NCI-H1105 treated with DMSO at 0.1 percent for 48 hours (cell line): ENCODE measurements at places on chromosomes 7 and 10.
A peak's percentile ranks its signal among the peaks of the same experiment; 100 is the strongest.

DNA sequence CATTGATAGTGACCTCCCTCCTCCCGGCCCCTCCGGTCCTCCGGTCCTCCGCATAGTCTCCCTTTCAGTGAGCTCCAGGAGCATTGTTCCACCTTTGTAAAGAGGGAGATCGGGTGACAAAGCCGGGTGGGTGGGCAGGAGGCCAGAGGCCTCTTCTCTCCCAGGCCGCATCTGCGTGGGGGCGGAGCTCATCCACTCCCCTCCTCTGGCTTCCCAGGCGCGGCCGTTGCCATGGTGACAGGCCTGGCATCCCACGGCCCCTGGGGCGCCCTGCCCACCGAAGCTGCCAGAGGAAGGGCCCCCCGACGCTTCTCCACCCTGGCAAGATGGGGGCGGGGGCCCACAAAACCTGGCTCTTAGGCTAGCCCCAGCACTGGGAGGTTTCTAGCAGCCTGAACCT is 4.4 kb upstream of the FZD9 start:
- peak; percentile 90 for DNase-seq

DNA sequence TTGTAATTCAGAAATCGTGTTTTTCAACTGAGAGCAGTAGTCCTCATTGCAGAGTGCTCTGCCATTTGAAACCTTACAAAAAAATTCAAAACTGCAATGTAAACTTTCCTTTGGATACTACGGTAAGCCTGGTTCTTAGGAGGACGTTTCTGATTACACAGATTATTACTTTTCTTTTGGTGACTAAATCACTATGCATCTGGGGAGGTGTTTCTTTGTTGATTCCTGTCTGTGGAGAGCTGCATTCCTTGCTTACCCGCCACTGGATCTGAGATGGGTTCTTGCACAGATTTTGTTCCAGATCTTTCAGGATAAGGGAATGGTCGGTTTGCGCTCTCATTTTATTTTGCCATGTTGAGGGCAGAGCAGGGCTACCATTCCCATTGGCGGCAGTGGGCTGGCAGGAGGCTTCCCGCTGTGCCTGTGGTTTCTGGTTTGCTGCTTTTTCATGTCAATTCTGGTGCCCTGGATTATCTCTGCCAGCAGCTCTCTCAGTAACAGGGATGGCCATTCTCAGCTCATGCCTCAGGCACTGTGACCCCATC is 485.1 kb downstream of the GLRX3 start:
- no peak for DNase-seq

GRCh38 chr7:69898189-69898588 is 299.9 kb downstream of the AUTS2 start:
- DNase-seq = no peak

DNA sequence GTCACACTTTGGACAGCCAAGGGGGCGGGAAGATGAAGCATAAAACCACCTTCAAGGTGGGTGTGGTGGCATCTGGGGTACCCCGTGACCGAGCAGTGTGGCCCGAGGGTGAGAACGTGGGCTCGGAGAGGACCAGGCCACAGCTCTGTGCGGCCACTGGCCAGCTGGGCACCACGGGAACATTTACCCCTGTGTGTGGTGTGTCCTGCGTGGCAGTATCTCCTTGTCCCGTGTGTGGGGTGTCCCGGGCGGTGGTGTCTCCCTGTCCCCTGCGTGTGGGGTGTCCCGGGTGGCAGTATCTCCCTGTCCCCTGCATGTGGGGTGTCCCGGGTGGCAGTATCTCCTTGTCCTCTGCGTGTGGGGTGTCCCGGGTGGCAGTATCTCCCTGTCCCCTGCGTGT is 570.3 kb downstream of the DNAJB6 start:
- no peak for DNase-seq

GRCh38 chr10:9869606-9870176 is 1148.0 kb upstream of the CELF2 start:
- DNase-seq = no peak

DNA sequence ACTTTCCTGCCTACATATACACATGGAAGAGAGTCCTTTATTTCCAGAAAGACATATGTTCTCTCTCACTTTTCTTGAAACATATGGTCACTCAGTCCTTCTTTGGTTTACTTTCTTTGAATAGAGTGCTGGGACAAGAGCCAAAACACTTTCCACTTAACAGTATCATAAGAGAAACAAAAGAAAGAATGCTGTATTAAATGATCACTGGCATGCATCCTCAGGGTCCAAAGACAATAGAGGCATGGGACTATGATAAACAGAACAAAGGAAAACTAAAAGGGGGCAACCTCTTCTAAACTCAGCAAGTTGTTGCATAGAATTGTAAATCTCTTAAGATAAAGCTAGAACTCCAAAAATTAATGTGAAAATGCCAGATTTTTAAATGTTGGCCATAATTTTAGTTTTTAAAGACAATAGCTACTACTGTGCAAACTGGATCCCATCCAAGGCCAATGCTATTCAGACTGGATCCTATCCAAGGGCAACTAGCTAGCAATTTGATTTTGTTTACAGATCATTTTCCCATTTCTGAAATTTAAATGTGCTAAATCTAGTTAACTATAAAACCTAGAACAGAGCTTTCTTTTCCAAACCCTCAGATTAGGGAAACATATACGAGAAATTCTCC is 687.5 kb downstream of the SORCS3 start:
- DNase-seq = peak; percentile 90

- no peak for DNase-seq
These were observed 32.5 kb downstream of the TNS3 start for GRCh38 chr7:47549397-47549796.

DNA sequence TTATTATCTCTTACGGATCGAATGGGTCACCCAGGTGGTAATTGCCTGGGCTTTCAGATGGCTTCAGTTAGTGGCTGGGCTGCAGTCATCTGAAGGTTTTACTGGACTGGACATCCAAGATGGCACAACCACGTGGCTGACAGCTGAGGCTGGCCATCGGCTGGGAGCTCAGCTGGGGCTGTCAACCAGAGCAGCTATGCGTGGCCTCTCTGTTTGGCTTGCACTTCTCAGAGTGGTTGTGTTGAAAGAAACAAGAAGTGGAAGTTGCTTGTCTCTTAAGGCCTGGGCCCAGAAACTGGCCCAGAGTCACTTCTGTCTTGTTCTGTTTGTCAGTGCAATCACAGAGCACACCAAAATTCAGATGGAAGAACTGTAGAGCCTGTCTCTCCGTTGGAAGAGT is 5.7 kb upstream of the GDI2 start:
- DNase-seq = no peak

- no peak for DNase-seq
These were observed 310.6 kb downstream of the HDAC9 start for GRCh38 chr7:18806177-18806576.

DNA sequence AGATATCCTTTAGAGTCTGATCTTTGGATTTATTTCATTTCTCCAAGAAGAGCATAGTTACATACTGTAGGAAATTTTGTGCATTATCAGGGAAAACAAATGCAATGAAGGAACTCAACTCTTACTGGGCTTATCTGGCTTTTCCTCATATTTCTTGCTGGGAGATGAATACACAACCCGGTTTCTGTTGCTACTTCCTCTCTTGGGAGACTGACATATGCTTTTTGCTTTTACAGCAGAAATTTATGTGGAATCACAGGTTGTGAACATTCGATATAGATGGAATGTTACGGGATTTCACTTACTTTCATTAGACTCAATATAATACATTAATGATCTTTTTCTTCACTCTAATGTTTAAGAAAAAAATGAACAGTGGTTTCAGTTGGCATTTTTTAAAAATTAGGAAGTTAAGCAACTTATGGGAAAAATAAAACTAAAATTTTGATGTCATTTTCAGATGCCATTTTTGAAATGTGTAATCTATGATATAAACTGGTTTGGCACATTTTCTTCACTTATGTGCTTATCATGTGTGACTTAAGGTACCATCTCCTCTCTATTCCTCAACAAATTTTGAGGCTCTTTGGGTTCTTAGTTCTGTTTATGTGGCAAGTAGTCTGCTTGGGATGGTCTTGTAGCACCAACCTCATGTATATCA is 7.1 kb downstream of the SND1 start:
- no peak for DNase-seq

GRCh38 chr10:29228562-29228961 is 60.3 kb upstream of the LYZL1 start:
- DNase-seq = no peak

DNA sequence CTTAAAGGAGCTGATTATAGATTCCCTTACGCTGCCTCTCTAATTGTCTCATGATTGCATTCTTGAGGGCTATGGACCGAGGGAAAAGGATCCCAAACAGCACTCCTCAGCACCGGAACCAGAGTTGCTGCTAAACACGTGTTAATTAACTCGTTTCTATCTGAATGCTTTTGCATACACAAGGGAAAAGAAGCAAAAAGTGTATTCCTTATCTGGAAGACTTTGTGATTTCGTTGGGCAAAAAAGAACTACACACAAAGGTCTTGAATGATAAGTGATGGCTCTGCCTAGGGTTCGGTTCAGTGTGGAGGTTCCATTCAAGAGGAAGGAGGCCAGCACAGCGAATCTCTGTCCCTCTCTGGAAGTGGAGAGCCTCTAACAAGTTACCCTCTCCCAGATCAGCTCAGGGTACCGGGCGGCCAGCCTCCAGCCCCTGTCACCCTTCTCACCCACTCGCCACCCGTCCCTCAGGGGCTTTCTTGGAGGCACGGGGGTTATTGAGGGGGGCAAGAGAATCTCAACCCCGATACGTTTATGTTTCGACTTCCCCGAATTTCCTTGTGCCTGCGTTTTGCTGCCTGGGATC is 515 bp upstream of the SLC4A2 start:
- DNase-seq = no peak

GRCh38 chr10:1117651-1118050 is 61.5 kb downstream of the WDR37 start:
- DNase-seq = no peak

- no peak for DNase-seq
These were observed 132.9 kb downstream of the FAM204A start for GRCh38 chr10:118209215-118209614.

DNA sequence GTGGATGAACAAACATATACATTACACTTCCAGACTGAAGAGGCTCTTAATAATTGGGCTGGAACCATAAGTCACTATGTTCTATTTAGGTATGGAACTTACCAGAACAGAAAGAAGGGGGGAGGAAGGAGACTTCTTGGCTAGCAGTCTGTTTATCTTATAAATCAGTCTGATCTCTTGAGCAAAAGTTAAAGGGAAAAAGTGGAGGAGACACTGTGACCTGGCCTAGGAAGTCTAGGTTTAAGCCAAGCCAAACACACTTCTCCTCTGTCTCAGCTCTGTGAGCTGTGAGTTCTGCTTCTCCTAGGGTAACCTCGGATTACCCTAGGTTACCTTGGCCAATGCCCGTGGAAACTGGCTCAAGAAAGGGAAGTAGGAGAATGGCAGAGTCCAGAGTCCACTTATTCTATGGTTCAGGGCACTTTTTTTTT is 95.2 kb downstream of the PFKFB3 start:
- DNase-seq = no peak

DNA sequence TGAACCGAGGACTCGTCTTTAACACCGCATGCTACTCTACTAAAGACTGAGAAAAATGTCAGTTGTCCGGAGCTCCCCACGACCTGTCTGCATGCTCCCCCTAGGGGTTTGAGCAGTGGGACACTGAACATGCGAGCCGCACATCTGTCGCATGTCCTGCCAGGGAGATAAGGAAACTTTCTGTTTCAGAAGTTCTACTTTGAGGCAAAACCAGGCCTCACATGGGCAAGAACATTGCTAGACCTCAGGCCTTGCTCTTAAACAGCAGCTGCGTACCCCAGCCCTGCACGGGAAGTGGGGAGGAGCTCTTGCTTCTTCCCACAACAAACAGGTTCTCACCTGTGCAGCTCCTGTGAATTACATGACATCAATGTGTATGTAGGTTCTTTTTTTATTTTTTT is 30.3 kb upstream of the HERPUD2 start:
- DNase-seq = no peak

- no peak for DNase-seq
These were observed 34.0 kb downstream of the ZNF438 start for GRCh38 chr10:30997536-30998235.

DNA sequence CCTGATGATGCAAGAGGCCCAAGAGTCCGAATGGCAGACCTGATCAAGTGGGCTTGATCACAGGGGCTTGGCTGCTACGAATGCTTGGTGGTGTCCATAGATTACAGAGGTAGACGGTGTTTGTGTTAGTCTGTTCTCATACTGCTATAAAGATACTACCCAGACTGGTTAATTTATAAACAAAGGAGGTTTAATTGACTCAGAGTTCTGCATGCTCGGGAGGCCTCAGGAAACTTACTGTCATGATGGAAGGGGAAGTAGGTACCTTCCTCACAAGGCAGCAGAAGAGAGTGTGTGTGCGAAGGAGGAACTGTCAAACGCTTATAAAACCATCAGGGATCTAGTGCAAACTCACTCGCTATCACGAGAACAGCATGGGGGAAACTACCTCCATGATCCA is 268.9 kb upstream of the KLF6 start:
- DNase-seq = no peak

DNA sequence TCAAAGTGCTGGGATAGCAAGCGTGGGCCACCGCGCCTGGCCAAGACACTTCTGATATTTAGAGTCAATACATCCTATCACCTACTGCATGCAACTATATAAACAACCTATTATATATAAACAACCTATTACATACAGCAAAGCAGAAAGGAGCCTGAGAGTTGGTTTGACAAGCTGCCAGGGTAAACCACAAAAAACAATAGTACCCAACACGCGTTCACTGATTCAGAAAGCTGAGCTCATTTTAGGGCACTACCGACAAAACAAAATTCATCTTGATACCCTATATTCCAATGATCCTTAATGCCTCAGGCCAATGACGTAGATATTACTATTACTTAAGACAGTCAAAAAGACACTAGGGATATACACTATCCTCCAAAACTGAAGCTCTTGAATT is 16.2 kb downstream of the MALSU1 start:
- DNase-seq = no peak

- no peak for DNase-seq
These were observed 6.5 kb downstream of the MDH2 start for GRCh38 chr7:76054123-76055120.

DNA sequence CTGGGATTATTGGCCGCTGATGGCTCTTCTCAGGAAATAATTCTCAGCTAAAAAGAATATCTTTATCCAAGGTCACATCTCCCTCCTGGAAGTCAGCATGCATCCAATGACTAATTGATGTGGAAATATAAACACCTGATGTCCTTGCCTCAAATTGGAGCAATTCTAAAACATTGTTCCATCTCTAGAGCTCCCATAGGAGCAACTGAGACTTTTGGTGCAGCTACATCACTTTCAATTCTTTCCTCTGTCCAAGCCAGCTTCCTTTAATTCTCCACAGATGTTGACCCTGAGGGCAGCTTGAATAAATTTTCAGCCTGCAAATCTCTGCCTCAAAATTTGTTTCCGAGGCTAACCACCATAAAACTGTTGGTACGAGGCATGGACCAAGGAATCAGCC is 43.9 kb upstream of the KCND2 start:
- no peak for DNase-seq

DNA sequence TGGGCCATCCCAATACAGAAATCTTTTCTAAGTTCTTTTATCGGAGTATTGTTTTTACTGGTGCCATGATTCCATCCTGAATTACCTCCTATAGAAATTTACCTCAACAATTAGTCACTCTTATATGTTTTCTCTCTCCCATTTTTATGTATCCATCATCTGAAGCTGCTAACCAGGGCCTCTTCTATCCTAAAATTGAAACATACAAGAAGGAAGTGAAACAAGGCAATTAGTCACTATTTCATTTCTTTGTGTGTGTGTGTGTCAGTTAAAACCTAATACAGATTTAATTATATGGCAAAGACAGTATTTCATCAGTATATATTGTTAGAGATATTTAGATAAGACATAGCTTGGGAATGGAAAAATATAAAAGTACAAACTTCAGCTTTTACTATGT is 148.4 kb upstream of the AHR start:
- no peak for DNase-seq
